Skeletal muscle cell (primary cell): ENCODE measurements at places on chromosomes 2 and 18.

- no peak for DNase-seq
Measured at GRCh38 chr18:8513249-8513648, 96.0 kb upstream of the RAB12 start.

- DNase-seq, result no peak
Measured at GRCh38 chr2:204133476-204133875, 196.9 kb downstream of the ICOS start.

DNA sequence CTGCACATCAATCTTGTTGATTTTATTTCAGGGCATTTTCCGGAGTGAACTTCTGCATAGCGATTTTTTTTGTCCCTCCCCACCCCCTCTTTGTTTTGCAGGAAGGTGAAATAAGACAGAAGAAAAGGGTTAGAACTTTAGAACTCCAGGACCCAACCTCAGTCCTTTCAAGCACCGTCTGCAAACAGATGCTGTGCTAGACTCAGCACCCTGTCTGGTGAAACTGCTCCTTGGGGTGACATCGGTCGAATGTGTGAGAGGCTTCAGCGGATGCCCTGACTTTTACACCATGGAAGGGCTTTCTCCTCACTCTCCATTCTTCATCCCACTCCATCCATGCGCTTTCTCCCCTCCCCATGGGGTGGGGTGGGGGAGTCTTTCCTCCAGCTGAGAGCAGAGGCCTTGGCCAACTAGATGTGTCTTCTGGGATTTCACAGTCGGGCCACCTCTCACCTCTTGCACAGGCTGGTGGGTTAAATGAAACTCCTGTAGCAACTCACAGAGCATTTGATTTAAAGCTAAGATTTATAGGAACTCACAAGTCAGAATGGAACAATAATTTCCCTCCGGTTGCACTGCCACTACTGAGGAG lies 43.3 kb upstream of the EDAR start:
- no peak for DNase-seq

DNA sequence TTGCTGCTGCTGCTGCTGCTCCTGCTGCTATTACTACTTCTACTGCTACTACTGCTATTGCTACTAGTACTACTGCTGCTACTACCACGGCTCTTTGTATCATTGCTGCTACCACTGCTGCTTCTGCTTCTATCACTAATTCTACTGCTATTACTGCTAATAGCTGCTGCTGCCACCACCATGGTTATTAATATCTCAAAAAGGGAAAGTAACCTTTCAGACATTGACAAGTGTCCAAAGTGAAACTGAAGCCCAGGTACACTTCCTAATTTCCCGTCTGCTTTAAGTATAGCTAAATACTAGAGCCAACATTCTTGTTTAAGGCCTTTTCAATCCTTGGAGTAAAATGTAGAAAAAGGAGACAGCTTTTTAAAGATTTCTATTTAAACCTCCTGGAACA lies 45.4 kb upstream of the EHBP1 start:
- DNase-seq, result no peak

DNA sequence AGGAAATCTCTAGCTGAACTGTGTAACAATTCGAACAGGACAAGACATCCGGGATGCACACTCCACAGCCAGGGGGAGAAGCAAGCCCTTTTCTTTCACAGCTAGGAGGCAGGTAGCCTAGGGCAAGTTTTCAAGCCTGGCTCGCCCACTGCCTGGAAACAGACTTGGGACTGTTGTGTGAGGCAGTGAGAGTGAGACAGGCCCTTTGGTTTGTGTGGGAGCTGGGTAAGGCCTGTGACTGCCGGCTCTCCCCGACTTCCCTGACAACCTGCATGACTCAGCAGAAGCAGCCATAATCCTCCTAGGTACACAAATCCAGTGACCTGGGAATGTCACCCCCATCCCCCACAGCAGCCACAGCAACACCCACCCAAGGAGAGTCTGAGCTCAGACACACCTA lies 179.7 kb downstream of the WDPCP start:
- DNase-seq, result no peak

DNA sequence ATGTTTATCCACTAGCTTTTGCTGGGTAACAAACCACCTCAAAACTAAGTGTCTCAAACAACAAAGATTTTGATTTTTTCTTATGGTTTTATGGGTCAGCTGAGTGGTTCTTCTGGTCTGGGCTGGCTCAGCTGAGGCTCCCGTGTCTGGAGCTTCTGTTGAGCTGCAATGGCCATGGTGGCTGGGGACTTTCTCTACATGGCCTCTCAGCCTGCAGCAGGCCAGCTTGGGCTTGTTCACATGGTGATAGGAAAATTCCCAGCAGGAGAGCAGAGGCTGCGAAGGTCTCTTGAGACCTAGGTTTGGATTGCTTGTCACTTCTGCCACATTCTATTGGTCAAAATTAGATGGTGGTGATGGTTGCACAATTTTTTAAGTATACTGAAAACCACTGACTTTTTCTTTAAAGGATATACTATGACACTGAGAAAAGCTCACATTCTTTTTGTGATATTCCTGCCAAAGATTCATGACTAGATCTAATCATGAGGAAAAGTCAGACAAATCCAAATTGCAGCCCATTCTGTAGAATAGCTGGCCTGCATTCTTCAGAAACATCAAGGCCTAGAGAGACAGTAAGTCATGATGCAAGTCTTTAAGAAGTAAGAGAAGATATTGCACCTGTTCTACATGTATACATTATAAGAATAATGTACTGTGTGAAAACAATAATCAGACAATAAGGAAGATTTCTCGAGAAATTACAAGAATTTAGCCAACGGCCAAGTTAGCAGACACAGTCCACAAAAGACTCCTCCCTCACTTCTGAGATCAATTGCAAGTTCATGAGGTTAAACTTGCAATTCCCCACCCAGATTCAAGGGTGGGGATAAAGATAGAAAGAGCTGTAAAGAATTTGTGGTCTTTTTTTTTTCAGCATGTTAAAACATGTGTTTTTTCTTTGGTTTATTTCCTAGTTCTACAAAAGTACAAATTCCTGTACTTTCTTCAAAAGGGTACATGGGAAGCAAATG lies 35.0 kb upstream of the IL1R2 start:
- no peak for DNase-seq

DNA sequence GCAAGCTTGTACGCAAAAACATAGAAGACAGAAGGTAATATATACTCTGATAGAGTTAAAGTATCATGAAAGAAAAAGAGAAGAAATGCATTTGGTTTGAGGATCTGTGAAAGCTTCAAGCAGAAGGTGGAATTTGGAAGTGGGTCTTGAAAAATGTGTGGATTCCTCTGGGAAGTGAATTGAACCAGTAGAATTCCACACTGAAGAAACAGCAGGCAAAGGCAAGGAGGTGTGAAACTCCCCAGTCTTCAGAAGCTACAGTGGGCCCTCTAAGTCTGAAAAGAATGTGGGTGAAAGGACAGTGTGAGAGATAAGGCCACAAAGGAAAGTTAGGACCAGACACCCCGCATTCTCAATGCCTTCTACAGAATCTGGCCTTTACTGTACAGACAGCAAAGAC lies 25.6 kb downstream of the COBLL1 start:
- no peak for DNase-seq

GRCh38 chr2:182241936-182242335 lies 184.9 kb downstream of the PDE1A start:
- no peak for DNase-seq

DNA sequence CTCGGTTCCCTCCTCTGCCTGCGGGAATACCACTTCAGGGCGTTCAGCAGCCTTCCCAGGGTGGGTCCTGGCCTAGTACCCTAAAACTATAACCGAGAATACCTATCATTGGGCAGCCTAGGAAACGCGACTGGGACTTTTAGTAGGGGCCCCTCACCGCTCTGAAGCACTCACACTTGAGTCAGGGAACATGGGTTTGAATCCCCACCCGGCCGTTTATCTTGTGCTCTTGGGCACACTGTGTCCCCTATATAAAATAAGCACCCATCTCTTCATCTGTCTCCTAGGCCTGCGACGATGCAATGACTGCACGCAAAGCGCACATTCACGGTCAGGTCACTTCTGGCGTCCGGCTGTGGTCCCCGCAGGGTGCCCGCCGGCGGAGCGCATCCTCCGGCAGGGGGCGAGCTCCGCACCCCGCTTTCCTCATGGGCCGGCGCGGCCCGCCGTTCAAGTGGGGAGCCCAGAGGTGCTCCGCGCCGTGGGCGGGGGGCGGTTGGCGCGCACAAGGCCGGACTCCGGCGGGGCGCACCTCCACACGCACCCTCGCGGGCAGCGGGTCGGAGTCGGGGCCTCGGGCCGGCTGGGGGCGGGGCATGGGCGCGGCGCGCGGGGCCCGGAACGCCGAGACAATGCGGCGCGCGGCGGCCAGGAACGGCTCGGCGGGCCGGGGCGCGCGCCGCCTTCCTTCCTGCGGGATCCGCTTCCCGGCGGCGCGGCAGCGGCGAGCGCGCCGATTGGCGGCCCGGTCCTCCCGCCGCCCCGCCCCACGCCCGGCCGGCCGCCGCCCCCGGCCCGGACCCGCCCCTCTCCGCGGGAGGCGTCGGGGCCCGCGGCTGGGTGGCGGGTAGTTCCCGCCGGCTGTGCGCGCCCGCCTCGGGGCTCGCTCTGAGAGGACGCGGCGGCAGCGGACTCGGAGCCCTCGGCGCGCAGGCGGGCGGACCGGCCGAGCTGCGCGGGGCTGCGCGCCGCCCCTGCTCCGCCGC lies at the start of gene ASAP2:
ASAP2 (plus strand) TSS at position 850 of the 986 bp plus-strand sequence. CDS start 293 bp downstream, outside the sequence.
- DNase-seq, result no peak

DNA sequence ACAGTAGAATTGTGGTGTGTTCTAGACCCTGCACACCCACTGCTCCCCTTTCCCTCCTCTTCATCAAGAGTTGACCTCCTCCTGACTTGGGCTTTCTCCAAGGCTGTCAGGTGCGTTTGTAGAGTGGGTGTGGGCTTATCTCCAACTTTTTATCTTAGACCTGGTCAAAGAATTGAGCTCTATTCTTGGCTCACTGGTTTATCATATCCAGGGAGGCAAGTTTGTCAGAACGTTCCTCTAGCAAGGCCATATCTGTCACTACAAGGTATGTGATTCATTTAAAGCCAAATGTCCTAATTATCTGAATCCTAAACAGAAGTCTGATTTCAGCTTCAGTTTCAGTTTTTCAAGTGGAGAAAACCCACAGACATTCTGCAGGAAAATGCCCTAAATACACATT lies 117.1 kb upstream of the MGAT5 start:
- DNase-seq, result no peak

DNA sequence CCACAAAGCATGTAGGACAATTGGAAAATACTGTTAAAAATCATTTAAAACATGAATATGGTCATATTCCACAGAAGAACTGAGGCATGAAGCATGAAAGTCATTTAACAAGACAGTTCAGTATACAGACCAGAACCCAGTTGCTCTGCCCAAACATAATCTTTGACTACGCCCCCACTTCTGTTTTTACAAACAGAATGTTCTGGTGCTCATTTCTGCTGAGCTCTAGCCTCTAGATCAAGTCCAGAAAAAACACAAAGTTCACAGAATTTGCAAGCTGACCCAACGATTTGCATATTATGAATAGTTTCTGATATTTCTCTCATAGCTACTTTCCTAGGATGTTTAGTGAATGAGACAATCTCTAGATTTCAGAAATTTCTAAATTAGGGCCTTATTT lies 424.9 kb downstream of the PID1 start:
- DNase-seq, result no peak

GRCh38 chr2:70982971-70983370 lies 4.5 kb downstream of the ANKRD53 start:
- no peak for DNase-seq

DNA sequence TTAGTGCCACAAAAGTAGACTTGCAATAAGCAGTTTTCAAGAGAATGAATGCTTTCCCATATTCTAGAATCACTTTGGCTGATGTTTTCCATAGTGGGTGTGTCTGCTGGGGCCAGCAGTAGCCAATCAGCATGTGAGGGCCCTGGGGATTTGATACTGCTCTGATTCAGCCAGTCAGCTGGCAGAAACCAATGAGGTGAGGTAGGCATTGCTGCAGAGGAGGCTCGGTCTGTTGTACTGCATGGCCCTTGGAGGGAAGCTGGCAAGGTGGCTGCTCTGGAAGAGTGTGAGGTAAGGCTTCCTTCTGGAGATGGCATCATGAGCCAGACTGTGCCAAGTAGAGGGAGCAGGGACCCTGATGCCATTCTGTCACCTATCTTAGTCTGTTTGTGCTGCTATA lies 22.7 kb downstream of the TMEM87B start:
- no peak for DNase-seq

DNA sequence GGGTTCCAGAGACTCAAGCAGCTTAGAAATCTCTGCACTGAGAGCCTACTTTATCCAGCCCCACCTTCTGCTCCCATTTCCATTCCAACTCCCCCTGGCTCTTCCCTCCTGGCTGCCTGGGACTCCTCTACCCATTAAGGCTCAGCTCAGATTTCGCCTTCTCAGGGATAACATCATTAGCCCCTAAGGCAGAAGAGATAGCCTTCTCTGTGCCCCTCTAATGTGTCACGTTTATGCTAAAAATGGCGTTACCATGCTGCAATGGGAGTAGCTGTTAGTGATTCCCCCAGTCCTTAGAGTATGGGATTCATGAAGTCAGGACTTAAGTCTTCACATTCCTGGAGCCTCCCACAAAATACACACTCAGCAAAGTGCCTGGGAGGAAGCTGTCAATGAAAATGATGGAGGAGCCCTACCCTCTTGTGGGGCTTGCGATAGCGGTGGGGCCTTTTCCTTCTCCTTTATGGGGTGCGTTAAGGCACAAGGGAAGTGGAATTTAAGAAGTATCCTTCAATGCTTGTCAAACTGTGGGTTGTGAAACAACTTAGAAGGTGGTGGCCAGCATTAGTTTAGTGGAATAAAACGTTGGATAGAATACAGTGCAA lies 144.7 kb upstream of the COPS8 start:
- no peak for DNase-seq

GRCh38 chr2:23789012-23789411 lies 137.9 kb downstream of the ATAD2B start:
- no peak for DNase-seq

DNA sequence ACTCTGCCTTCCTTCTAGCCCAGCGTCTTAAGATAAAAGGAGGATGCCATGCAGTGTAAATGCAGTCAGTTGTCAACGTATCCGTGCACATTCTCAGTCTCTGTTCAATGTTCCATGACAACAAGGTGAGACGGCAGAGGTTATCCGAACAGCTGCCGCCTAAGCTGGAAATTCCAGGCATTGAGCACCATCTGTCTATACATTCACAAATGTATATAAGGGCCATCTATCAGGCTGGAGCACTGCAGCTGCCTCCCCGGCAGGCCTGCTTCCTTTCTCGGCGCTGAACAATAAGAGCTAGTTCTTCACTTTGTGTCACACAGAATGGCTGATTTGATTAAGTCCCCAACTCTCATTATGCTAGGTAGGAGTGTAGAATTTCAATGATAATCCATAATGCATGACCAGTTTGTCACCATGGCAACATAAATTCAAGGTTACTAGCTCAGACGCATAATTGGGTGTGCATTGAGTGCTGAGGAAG lies 282.2 kb upstream of the SOX11 start:
- no peak for DNase-seq

DNA sequence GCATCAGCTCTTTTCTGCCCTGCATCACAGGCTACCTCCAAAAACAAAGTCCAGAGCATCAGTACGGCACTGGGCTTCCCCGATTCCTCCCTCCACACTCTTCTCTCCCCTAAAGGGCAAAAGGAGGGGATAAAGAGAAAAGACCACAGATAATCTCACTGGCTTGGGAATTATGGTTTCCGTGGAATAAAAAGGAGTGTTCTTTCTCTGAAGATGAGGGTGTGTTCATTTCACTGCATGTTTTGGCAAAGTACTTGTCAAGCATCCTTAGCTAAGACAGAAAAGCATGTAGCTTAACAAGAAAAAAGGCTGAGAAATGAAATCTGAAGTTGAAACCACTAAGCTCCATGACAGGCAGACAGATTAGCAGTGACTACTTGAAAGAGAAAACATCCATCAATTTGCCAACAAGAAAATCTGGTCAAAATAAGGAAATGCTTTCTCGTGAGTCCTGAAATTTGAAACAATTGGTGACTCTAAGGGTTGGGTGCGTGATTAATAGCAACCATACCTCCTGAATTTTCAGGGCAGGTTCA lies 20.6 kb upstream of the DSG3 start:
- no peak for DNase-seq
